Stimulated activated CD8-positive, alpha-beta memory T cell treated with anti-CD3 and anti-CD28 coated beads, Interleukin-15, amount 100 ng/mL, for 4 hours (primary cell): ENCODE measurements at places on chromosomes 3 and 15.
A peak's percentile ranks its signal among the peaks of the same experiment; 100 is the strongest.

GRCh38 chr15:69760890-69761568 is 308.4 kb downstream of the RPLP1 start:
- peak; percentile 80 for DNase-seq

DNA sequence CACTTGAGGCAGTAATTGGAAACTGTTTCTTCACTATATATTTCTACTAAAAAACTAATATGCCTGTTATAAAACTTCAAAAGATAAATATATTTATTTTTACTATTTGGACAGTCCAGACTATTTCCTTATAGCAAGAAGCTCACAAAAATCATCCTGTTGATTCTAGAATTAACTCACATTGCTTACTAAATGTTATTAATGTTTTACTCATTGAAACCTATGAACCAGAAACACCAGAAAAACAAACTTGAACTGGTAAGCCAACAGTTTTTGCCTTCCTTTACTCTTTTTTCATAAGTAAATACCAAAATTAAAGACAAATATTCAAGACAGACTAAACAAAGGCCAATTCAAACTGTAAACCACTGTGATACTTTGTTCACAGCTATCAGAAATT is 26.4 kb downstream of the TOMM70 start:
- DNase-seq: no peak

DNA sequence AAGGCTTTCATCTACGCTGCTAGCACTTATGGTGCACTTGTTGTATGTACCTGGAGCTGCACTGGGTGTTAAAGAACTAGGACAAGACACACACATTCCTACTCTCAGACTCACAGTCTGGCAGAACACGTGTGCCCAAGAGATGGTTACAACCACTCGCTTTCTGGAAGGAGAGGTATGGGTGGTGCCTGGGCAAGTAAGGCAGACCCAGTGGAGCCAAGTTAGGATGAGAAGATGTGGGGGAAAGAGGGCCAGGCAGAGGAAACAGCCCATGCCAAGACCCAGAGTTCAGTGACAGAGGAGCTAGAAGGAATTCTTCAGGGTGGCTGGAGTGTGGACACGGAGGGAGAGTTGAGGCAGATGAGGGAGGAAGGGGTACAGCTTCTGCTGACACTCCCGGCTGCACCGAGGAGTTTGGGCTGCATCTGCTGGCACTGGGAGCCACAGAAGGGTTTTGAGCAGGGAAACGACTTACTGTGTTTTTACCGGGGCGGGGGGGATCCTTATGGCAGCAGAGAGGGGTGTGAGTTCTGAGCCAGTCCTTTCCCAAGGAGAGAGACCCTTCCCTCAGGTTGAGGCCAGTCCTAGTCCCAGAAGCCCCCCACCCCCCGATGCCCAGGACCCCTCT is 59.0 kb downstream of the GRIP2 start:
- DNase-seq: no peak

- DNase-seq: no peak
Measured at GRCh38 chr3:78875851-78876250, 891.9 kb downstream of the ROBO1 start.

DNA sequence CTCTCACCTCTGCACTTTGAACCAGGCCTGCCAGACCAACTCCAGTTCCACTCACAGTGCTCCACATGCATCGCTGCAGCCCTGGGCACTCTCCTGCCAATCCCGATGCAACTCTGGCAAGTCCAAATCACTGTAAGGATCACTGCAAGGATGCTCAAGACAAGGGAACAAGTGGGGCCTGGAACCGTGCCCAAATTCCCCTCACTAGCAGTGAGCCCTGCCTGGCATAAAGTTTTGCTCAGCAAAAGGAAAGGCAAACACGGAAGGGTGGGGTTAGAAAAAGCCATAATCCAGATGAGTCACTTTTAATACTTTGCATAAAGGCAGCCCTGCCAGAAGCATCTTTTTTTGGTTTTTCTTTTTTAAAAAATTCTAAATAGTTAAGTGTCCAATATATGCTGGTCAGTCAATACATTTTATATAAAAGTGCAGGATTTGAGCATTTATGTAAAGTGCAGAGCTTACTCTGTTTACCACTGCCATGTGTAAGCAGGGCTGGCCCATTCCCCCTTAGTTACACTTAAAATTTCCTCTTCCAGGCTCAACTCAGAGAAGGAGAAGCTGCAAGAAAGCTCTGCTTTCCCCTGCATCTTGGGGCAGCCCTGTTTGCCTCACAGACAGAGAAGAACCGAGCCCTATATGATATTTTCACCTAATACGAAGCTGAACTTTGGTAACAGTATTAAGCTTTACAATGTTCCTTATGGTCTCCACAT is 102.2 kb downstream of the CD47 start:
- DNase-seq: no peak

DNA sequence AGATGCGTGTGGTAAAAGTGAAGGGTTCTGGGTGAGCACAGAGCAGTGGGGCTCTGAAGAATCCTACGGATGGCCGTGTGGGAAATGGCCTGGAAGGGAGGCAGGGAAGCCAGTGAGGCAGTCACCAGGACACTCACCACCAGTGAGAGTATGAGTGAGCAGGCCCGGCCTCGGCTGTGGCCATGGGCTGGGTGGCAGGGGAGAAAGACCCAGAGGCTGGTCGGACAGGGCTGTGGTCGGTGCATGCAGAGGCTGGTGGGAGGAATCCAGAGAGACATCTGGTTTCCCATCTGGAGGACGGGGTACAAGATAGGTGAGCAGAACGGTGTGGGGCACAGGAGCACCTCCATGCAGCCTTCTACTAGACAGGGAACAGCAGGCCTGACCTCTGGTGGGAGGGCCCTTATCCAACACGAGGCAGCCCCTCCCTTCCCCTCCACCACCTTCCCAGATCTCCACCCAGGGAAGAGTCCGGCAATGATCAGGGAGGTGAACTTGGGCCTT is 10.1 kb downstream of the PCSK6 start:
- no peak for DNase-seq

- DNase-seq: no peak
Measured at GRCh38 chr3:102745881-102746280, 311.1 kb downstream of the ZPLD1 start.
